ENCODE measurements at places on chromosomes 1 and 21. TPM values are rescaled to one million over a fixed set of nuclear protein-coding genes. Genes with fewer than 3 reads are reported as not detected.
A peak's percentile ranks its signal among the peaks of the same experiment; 100 is the strongest.

GRCh38 chr1:102821707-102822106 lies 286.6 kb downstream of the COL11A1 start:
- DNase-seq: no peak

DNA sequence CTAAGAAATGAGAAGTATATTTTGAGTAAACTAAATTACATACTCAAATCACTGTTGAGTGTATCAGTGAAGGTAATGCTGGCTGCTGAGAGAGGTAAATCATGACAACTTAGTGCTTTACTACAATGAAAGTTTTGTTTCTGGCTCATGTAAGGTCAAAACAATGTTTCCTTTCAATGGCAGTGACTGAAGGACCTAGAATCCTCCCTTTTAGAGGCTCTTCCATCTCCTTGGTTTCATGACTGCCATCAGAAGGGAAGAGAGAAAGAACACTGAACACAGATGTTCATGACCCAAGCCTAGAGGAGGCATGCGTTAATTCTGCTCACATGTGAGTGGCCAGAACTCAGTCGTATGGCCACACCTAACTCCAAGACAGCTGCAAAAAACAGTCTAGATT lies 130.6 kb downstream of the AKT3 start:
- no peak for DNase-seq

- no peak for DNase-seq
These were observed 728.7 kb downstream of the LTN1 start for GRCh38 chr21:28263974-28264373.

DNA sequence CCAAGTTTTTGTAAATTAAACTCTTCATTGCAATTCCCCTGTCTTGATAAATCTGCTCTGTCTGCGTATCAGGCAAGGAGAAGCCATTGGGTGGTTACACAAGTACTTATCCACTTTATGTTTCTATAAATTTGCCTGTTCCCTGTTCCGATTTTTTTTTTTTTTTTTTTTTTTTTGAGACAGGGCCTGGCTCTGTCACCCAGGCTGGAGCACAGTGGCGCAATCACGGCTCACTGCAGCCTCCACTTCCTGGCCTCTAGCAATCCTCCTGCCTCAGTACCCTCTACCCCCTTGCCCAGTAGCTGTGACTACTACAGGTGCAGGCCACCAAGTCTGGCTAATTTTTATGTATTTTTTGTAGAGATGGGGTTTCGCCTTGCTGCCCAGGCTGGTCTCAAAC lies 11.1 kb upstream of the CSRP1 start:
- DNase-seq: no peak

- DNase-seq: no peak
These were observed 937 bp downstream of the CD48 start for GRCh38 chr1:160710517-160711252.

DNA sequence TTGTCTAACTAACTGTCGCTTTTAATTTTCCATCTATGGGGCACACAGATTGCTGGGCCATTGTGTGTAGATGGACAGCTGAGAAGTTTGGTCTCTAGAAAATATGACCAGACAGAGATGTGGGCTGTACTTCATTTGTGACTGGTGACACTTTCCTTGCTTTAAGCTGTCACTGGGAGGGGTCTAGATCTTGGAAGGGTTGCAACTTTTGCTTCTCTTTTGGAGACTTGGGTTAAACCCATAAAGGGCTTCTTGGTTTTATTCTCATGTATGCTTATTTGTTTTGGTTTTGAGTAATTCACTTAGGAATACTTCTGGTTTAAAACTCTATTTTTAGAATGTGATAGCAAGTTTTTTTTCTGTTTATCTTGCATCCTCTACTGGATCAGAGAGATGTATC lies 80.2 kb downstream of the ETS2 start:
- DNase-seq: no peak

DNA sequence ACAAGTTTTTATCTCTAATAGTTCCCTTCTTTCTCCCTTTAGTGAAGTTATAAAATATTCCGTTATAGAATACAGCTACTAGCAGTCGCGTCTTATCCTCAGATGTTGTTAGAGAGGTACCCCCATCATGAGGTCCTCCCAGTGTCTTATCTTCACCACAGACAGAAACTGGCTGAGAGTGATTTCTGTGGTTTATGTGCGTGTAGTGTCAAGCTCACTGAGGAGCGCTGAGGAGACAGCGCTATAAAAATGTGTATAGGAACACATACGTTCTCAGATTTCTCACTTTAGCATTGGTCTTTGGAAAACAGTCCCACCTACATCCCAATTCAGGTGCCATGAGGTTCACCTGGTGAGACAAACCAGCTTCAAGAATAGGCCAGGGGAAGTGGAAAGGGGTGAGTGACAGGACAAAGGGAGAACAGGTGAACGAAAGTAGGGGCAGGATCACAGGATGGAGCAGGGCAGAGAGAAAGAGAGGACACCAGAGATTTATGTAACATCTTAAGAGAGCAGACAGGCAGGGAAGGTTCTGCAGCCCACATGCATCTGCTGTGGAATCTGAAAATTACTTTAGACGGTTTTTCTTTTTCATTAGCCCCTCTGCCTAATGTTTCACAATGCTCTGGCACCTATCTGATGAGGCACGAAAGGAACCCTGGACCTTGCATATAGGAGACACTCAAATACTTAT lies 2.7 kb upstream of the PLEKHO1 start:
- no peak for DNase-seq

GRCh38 chr1:183886083-183886828 lies 81.3 kb downstream of the RGL1 start:
- DNase-seq: no peak

GRCh38 chr1:52554267-52554640 lies 1.4 kb upstream of the TUT4 start:
- no peak for DNase-seq

DNA sequence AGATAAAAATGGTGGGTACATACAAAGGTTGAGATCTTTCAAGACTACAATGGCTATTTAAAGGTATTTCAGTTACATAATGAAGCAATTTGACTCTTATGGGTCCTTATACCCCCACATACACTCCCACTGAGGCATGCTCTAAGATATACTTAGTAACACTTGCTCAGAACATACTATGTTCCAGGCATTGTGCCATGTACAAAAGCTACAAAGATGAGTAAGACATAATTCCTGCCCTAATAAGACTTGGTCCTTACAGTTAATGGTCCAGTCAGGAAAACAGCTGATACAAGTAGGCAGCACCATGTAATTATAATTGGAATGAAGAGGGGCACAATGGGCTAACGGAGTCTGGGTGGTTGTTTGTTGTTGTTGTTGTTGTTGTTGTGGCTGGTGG lies 166.7 kb upstream of the BEND5 start:
- no peak for DNase-seq

- no peak for DNase-seq
These were observed 29.3 kb downstream of the PIK3CD start for GRCh38 chr1:9680828-9681227.

GRCh38 chr1:14552246-14552965 lies 46.1 kb upstream of the KAZN start:
- DNase-seq: no peak

DNA sequence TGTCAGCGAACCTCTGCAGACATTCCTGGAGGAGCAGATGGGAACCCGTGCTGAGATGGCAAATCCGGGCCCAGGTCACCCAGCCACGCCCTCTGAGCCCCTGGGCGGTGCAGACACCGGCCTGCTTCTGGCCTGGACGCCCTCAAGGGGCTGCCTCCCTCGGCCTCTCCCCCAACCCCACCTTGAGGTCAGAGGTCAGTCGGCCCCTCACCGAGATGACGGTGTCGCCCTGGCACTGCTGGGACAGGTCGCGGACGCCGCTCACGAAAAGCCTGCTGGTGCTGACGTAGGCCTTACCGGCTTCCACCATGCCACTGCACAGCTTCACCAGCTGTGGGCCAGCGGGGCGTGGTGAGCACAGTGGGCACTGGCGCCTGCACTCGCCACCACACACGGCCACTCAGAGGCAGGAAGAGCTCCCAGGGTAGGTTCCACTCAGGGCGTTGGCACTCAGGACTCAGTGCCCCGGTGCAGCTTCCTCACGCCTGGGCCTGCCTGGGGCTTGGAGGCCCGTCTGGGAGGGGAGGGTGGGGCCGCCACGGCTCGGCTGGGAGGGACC lies 4.7 kb downstream of the ACAP3 start:
- DNase-seq: peak; percentile 35

- DNase-seq: peak; percentile 89
These were observed 5.6 kb downstream of the OSBPL9 start for GRCh38 chr1:51622455-51622913.

CD1D gene
- 3.7 TPM for polyA plus RNA-seq

LRRC38 gene
- not detected for polyA plus RNA-seq

ST7L gene
- 8.3 TPM for polyA plus RNA-seq

TLCD4 gene
- polyA plus RNA-seq: 0.18 TPM

SRP9 gene
- polyA plus RNA-seq: 228 TPM

TSPAN2 gene
- 0.07 TPM for polyA plus RNA-seq

Data from mammary epithelial cell (primary cell).